Activated CD4-positive, alpha-beta T cell treated with anti-CD3 and anti-CD28 coated beads, Interleukin-2, amount 10 ng/mL, durations not matched to agents 24 days and 14 days (primary cell): ENCODE measurements at places on chromosomes 3 and 15. TPM values are rescaled to one million over a fixed set of nuclear protein-coding genes. Genes with fewer than 3 reads are reported as not detected.

- no peak overlapping the region for H3K27ac ChIP-seq
- H3K36me3 ChIP-seq: peaks cover 48% of the 10 kb centered on the region
- H3K4me1 ChIP-seq: no peaks in the 10 kb centered on the region
- no peak overlapping the region for H3K4me3 ChIP-seq
- DNase-seq: no peak
- H3K27me3 ChIP-seq: no peaks in the 10 kb centered on the region
Observed at GRCh38 chr3:136473716-136474326, 223.7 kb downstream of the PCCB start.

GRIP2 gene
- not detected in 2 replicates for total RNA-seq

DNA sequence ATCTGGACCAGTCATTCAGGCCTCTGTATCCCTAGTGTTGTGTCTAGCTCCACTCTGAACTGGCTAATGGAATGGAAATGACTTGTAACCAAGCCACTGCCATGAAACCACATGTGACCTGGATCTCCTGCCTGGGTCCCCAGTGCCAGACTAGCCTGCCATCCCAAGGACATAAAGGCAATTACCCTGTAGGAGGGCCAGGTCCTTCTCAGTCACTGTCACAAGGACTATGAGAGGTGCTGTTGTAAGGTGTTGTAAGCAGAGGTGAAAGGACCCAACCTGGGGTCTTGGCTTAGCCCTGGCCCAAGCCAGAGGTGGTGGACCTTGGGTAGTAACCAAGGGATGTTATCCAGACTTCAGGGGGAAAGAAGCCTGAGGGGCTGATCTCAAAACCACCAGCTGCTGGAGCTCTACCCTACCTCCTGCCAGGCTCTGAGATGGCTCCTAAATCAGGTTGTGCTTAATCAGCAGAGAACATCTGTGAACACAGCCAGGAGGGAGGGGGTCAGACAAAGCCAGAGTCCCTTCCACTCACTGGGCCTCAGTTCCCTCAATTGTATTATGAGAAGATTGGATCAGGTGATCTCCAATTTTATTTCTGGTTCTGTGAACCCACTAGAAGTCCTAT lies 15.7 kb upstream of the KLHL24 start:
- H3K27ac ChIP-seq: no peak overlapping the region
- H3K4me1 ChIP-seq: no peaks in the 10 kb centered on the region
- peaks cover 10% of the 10 kb centered on the region for H3K27me3 ChIP-seq
- DNase-seq: no peak
- no peak overlapping the region for H3K4me3 ChIP-seq

GRCh38 chr15:99911816-99912215 lies 178.6 kb upstream of the LYSMD4 start:
- H3K4me1 ChIP-seq: peaks cover 2% of the 10 kb centered on the region
- H3K4me3 ChIP-seq: no peak overlapping the region
- no peaks in the 10 kb centered on the region for H3K36me3 ChIP-seq
- no peaks in the 10 kb centered on the region for H3K27me3 ChIP-seq

DNA sequence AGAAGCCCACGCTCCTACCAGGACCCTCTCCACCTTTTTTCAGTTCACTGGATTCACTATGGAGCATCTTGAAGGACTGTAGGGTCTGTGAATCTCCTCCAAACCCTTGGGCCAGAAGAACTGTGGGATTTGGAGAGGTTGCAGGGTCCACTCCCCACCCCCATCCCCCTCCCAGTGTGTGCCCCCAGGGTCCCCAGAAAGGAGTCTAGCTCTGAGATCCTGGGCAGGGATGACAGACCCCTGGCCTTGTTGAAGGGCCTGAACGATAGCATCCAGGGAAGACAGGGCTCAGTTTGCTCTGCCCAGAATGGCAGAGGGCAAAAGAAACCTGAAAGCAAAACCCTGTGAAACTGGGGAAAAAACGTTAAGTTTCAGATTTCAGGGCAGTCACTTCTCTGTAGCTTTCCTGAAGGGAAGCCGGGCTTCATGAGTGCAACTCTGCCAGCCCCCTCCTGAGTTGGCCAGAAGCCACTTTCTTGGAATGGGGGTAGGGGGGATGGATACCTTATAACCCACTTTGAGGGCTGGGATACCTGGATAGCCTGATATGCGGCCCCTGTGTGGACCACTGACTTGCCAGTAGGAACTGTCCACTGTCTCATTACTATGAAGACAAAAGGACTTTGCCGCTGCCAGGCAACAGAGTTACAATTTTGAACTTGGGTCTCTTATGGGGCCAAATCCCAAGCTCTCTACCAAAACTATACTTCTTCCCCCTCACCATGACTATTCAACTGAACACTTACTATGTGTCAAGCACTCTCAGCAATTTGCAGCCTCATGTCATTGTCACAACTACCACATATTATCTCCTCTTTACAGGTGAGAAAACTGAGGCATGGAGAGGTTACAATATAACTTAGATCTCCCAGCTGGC lies 1.6 kb upstream of the CISH start:
- H3K27ac ChIP-seq: peak overlapping the region; percentile 96
- DNase-seq: peak; percentile 71
- H3K27me3 ChIP-seq: no peaks in the 10 kb centered on the region
- peaks cover 36% of the 10 kb centered on the region for H3K4me1 ChIP-seq
- peak overlapping the region; percentile 93 for H3K4me3 ChIP-seq

DNA sequence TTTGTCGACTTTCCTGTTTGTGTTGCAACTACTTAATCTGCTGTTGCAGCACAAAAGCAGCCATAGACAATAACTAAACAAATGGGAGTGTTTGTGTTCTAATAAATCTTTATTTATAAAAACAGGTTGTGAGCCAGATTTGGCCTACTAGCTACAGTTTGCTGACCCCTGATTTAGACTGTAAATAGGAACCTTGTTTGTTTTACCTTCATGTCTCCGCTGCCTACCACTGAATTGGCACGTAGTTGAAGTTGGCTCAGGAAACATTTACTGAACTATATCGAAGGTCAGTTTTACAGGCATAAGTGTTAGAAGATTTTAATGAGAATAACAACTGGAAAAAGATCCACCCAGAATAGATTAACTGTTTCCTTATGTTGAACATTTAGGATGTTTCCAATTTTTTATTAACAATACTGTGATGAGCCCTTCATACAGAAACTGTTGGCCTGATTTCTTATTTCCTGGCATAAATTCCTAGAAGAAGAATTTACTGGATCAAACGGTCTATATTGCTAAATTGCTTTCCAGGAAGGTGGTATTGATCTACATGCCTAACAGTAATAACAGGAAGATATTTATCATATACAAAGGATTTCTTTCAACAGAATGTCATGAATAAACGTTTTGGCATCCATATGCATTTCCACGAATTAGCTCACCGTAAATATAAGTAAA lies 156.2 kb upstream of the NR2E3 start:
- no peak overlapping the region for H3K4me3 ChIP-seq
- H3K27ac ChIP-seq: no peak overlapping the region

MYL3 gene
- total RNA-seq: not detected in 2 replicates

GHSR gene
- not detected in 2 replicates for total RNA-seq
